ENCODE measurements at places on chromosomes 4 and X.

DNA sequence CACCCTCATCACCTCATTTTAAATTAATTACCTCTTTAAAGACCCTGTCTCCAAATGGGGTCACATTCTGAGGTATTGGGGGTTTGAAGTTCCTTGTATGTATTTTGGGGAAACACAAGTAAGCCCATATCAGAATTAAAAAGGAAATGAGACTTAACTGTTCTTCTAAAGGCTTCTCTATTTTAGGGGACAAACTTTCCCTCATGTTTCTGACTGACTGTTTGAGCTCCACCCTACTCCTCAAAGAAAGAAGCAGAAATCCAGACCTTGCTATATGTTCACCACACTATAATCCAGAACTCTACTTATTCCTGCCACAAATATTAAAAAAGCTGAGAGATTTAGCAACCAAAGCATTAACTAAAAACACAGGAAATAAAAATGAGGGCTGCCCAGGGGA is 258.8 kb downstream of the ARHGAP24 start:
- no peak for DNase-seq

GRCh38 chrX:8084006-8084405 is 87.1 kb downstream of the VCX2 start:
- no peak for DNase-seq

DNA sequence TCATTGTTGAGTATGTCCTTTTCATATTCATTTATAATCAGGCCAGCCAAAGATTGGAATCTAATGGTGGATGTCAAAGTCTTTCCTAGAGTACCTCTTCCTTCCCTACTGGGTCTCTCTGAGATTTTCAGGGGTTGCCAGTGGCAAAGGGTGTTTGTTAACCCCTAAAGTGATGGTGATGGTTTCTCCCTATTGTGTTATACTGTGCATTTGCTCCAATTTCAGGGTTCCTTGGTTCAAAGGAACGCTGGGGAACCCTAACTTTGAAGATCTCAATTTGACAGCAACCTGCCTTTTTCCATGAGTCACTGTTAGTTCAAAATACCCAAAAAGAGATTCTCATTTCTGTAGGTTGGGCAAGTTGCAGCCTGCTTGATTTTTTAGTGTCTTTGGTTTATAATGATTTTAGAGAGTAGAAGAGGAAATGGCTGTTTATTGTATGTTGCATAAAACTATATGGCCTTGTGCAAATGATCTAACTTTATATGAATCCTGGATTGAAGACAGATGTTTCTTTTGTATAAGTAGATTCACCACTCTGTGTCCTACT is 23.0 kb downstream of the GAB1 start:
- peak; percentile 22 for DNase-seq

DNA sequence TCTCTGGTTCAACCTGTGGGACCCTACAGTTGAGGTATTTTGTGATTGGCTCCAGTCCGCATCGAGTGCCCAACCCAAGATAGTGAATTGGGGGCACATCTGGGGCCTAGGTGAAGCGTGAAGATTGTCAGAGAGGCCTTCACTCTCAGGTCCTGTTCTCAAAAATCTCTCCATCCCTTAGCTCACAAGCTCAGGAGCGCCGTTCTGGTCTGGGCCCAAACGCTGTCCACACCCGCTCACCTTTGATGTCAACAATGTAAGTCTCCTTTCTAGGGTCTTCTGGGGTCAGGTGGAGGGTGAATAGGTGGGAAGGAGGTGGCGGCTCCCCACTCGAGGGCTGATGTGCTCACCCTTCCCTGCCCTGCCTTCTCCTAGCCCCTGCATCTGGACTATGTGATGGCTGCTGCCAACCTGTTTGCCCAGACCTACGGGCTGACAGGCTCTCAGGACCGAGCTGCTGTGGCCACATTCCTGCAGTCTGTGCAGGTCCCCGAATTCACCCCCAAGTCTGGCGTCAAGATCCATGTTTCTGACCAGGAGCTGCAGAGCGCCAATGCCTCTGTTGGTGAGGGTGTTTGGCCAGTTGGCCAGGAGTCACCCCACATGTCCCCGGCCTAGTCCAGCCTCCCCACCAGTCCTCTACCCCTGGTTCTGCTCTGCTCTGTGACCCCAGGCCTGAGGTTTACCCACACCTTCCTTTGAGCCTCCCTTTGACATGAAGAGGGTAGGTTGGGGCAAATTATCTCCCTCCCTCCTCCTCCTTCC is 7.6 kb upstream of the CDK16 start:
- DNase-seq = no peak

- no peak for DNase-seq
These were observed 274.6 kb upstream of the MAGEB2 start for GRCh38 chrX:29940750-29941149.

DNA sequence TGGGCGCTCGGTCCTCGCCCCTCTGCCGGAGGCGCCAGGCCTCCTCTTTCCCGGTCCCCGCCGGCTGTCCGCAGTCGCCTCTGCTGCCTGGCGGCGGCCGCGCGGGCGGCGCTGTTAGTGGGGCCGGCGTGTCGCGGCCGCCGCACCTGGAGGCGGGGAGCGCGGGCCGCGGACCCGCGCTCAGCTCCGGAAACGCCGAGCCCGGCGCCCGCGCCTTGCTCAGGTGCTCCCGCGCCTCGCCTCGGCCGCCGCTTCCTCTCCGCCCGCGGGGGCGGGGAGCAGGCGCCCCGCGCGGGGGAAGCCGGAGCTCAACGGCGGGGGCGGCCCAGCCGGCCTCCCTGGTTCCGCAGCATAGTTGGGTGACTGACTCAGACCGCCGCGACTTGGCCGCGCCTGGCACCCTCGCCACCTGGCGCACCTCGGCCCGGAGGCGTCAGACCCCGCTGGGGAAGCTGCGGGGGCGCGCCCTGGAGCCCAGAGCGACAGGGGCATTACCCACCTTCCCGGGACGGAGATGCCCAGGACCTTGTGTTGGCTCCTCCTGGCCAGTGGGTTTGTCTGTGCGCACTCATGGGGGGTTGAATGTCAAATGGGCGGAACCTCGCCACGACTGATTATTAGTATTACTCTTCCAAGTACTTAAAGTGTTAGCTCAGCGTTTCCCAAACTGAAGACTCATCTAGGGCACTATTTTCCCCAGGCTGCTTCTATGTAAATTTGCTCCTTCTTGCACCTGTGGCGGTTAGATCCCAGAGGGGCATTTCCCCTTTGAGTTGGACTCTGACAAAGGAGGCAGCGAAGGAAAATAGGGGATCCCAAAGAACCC is at the start of gene ARAP2:
Gene ARAP2, minus strand, starts transcription at position 258 of the 826 bp plus-strand sequence. CDS start 15,028 bp downstream, outside the sequence.
- peak; percentile 77 for DNase-seq

- DNase-seq = no peak
These were observed 3.9 kb upstream of the CTAG2 start for GRCh38 chrX:154657226-154657805.

- DNase-seq = no peak
These were observed 22.0 kb upstream of the EIF4E start for GRCh38 chr4:98950925-98951324.

DNA sequence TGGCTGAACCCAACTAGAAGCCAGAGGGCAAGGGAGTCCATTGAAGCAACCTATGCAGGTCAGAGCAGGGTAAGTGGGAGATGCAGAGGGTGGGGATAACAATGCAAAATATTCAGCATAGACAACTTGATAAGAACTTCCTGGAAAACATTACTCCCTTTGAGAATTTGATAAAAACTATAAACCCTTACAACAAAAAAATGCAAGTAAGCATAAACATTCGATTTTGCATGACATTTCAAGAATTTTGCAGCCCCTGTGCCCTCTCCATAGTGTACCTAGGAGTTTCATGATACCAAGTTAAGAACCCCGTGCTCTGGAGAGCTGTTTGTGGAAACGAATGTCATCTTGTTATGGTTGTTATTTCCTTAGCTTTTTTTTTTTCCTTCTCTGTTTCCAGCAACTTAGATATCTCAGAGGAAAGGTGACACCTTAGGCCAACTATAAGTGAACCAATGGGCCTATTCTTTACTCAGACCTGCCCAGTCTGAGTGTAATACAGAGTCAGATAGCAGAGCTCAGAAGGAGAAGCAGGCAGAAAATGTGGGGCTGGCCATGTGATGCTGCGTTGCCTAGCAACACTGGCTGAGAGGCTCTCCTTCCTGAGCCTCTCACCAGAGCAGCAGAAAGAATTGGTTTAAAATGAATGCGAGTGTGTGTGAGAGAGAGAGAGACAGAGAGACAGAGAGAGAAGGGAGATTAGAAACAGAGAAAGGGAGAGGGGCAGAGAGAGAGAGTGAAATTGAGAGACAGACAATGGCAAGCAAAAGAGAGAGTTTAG is 36.7 kb upstream of the GABRQ start:
- DNase-seq = no peak

DNA sequence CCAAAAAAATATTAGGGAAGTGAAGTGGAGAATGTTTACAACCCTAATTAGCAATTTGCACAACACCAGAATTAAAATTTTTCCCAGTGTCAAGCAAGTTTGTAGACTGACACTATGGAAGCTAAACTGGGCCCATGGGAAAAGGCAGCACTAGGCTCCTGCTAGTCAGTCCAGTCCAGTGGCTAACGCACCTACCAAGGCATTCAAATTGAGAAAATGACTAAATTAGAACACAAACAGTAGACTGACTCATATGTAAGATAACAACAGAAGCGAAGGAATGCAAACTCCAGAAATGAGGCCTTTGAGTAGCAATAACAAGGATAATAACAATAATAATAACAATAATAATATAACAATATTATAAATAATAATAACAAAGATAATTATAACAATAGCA is 90.7 kb downstream of the GRIA3 start:
- DNase-seq = no peak

- no peak for DNase-seq
These were observed 27.0 kb downstream of the SLC10A6 start for GRCh38 chr4:86822136-86822535.

- no peak for DNase-seq
These were observed 356.9 kb downstream of the RAB28 start for GRCh38 chr4:13126976-13127910.

- no peak for DNase-seq
These were observed 197.2 kb upstream of the VCX3A start for GRCh38 chrX:6732101-6732500.

- DNase-seq = no peak
These were observed 6.1 kb downstream of the SCARB2 start for GRCh38 chr4:76207549-76207948.

DNA sequence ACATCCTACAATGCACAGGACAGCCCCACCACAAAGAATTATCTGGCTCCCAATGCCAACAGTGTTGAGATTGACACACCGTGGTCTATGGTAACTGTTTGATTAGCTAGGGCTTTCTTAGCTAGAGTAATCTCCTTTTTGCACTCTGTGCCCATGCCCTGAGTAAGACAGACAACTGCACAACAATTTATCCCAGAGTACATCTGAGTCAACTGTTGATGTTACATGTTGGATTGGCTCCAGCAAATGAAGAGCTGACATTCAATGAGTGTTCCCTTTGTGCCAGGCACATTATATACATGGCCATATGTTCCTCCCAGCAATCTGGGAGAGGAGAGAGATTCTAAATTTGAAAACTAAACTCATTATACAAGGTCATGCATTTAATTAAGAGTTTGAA is 3.9 kb upstream of the FAM9C start:
- no peak for DNase-seq

DNA sequence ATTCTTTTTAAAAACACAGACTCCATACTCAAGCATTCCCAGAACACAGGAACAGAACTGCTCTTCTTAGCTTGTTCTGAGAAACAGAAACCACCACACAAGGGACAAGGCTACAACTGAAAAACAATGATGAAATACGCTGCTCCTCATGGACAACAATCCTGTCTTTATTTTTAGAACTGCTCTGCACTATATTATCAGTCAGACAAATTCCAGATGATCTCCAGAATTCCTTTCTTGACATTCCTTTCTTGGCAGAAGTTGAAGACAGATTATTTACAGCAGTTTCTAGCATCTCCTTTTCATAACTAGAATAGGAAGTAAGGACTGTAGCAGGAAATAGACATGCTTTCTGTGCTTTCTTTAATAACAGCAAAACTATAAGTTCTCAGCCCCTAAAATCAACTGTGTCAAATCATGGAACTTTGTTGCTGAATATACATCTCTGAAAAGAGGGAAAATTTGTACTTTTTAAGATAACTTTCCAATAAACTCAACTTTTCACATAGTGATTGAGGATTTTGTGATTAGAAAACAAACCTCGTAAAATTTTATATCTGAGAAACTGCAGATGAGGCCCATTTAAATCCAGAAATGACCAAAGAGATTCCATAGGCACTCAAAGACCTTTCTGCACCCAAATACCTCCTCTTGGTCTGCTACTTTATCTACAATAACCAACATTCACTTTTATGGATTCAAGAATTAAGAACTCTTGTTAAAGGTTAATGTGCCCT is 35.9 kb downstream of the ANTXR2 start:
- DNase-seq = no peak

- DNase-seq = no peak
These were observed 138.8 kb downstream of the MTNR1A start for GRCh38 chr4:186416451-186417060.

DNA sequence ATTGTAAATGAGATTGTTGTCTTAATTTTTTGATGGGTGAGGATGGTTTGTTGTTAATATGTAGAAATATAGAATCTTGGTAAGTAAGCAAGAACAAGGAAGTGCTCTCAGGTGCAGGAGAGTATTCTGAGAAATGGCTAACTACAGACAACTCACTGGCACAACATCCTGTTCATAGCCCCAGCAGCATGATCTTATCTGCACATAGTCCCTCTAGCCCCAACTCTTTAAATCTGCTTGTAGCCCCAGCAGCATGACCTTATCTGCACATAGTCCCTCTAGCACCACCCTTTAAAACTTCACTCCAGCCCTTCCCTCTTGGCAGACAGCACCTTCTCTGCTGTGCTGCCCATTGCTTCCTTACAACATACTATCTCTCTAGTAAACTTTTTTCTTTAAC is 1957.1 kb upstream of the ADGRL3 start:
- DNase-seq = no peak

GRCh38 chrX:2696698-2697215 is 5.7 kb downstream of the CD99 start:
- DNase-seq = peak; percentile 76

GRCh38 chrX:150007356-150007755 is 69.1 kb upstream of the EOLA2 start:
- no peak for DNase-seq

DNA sequence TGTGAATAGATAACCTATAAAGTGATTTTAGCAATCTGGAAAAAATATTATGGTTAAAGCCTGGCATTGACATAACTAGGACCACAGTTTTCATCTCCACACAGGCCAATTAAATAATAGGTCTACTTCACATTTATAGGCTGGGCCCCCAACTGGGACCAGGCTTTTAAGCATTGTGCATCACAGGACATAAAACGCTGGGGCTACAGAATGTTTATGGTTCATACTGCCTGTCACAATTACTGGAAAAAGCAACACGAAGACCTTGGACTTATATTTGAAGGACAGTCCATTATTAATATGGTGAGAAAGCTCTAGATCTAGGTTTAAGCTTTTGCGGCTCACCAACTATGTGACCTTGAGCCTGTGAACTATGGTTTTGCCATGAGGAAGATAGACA is 94.2 kb downstream of the MFAP3L start:
- no peak for DNase-seq

GRCh38 chr4:88419874-88420273 is 37.0 kb upstream of the HERC5 start:
- DNase-seq = no peak

DNA sequence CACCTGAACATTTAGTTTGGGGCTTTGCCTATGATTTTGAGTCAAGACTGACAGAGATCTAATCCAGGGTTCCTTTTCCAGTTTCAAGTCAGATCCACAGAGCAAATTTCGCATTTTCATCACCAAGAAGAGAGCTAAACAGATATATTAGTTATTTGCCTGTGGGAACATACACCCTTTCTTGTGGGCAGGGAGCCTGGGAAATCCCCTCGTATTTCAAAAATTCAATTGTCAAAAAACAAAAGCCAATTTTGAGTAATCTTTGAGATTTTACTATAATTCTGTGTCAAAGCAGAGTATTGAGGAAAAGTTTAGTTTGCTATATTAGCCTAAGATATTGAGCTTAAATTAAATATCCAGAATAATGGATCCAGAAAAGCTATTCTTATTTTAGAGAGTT is 56.6 kb downstream of the AFM start:
- no peak for DNase-seq
